ENCODE measurements at places on chromosomes 1 and 21.
A peak's percentile ranks its signal among the peaks of the same experiment; 100 is the strongest.

- no peak for DNase-seq
Measured at GRCh38 chr1:62450301-62450700, 13.5 kb downstream of the USP1 start.

GRCh38 chr1:16168622-16169360 lies 12.9 kb upstream of the EPHA2 start:
- no peak for DNase-seq

DNA sequence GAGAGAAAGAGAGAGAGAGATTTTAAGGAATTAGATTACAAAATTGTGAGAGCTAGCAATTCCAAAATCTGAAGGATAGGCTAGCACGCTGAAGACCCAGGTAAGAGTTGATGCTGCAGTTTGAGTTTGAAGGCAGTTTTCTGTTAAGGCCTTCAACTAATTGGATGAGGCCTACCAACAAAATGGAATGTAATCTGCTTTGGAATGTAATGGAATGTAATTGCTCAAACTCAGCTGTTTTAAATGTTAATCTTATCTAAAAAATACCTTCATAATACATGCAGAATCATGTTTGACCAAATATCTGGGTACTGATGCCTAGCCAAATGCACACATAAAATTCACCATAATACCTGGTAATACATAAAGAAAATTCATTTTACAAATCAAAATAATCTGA lies 976.1 kb downstream of the LTN1 start:
- no peak for DNase-seq

DNA sequence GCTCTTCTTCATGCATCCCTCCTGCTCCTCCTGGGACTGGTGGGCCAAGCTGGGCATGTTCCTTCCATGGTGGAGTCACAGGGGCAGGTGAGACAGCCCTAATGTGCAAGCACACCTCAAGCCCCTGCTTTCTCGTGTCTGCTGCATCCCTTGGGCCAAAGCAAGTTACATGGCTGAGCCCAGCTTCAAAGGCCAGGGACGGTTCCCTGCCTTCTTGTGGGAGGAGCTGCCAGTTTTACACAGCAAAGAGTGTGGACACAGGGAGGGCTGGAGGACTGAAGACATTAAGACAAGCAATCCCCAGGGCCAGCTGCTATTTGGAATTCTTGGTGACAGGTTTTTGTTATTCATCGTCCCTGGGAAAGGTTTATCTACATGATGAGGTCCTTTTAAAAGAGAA lies 175.2 kb upstream of the CACNA1E start:
- no peak for DNase-seq

DNA sequence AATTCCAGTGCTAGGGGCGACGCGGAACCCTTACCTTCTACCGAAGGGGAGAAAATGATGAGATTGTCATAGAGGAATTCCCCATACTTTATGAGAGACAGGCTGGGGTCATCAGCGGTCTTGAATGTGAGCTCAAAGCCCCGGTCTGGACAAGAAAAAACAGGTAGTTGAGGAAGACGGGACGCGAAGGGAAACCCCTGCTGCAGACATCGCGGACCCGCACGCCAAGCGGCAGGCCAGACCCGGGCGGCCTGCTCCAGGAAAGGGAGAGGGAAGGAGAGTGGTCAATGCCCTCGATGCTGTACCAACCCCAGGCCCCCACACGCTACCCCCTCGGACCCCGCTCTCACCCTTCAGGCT lies 342 bp downstream of the DDOST start:
- DNase-seq: no peak

DNA sequence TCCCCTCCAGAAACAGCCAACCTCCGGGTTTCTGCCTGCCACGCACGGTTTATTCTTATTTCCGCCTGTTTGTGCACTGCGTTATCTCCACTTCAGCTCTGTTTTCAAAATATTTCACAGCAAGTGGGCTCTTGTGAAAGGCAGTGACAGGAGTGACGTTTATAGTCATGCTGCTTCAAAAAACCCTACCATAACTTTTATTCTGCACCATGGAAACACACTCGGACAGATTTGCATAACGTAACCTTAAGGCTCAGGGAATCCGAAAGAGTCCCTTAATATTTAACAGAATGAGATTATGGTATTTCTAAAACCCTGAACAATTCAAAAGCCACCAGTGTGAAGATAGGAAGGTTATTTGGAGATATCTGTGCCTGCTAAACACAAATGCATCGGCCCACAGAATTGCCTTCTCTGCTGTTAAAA lies 782 bp upstream of the SDE2 start:
- no peak for DNase-seq

DNA sequence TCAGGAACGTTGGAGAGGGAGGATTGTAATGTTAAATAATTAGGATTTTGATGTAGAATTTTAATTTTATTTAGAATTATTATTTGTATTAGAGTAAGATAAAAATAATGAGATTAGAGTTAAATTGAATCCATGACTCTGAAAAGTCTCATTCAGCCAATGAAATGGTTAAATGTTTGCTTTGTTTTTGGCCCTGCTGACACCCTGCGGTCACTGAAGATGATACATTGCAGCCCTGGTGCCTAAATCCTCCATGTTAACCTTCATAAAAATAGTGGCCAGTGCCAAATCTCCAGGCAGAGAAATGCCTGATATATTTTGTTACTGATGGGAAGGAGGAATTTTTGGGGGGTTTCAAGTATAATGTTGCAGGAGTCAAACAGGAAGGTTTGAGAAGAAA lies 27.3 kb upstream of the RLF start:
- peak; percentile 25 for DNase-seq

GRCh38 chr1:154129391-154129970 lies 25.4 kb downstream of the NUP210L start:
- DNase-seq: no peak

GRCh38 chr1:150578272-150579109 lies 919 bp downstream of the MCL1 start:
- DNase-seq: peak; percentile 54

DNA sequence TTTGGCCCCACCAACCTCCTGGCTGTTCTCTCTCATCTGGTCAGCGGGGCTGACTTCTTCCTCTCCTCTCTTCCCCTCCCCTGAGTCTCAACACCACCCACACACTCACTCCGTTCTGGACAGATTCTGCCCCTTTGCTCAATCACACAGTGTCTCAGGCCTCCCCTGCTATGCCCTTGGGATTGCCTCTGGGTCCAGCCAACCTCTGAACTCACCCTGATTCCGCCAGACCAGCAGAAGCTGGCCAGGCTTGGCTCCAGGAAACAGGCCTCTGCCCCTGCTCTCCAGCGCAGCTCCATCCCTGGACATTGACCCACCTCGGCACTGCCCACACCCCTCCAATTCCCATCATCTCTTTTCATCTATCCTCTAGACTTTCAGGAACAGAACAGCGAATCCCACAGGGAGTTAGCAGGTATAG lies 22.1 kb downstream of the AHDC1 start:
- no peak for DNase-seq

Data from SK-MEL-5 (cell line).